Right cardiac atrium (tissue), 5 donors: ENCODE measurements at places on chromosomes 1 and 21.
A peak's percentile ranks its signal among the peaks of the same experiment; 100 is the strongest.

DNA sequence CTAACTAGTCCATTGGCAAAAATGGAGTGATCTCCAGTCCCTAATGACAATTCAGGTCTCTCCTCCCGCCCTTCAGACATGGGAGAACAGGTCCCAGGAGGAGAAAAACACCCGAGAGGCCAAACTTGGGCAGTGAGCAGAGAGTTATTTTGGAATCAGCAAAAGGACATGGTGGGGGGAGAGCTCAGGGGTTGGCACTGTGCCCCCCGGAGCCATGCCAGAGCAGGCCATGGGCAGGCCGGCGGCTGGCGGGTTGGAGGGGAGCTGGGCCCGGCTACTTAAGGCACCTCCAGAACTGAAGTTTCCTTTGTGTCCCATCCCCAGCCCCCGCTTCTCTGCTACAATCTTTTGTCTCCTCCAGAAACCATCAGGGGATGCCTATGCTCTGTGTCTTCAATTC lies 7.1 kb downstream of the LGR6 start:
- DNase-seq, result peak; percentile 81

- DNase-seq, result no peak
Measured at GRCh38 chr1:1612104-1612400, 3.2 kb upstream of the MIB2 start.

- DNase-seq, result no peak
Measured at GRCh38 chr1:242871471-242872030, 347.1 kb upstream of the PLD5 start.

- DNase-seq, result no peak
Measured at GRCh38 chr1:231951374-231951773, 324.8 kb downstream of the DISC1 start.

DNA sequence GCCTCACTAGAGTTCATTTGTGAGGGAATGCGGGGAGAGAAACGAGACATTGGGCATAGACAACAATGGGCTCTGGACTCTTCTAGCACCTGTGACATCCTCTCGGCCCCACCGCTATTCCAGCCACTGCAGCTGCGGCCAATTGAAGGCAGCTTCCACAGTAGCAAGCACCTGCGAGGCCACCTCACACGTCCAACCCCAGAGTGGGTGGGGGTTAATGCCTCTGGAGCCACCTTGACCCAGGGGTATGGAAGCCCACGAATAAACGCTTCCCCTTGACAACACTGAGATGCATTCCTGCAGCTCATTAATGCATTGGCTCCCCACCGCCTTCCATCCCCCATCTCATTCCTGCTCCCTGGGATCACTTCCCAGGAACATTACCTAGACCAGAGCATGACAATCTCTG lies 104.4 kb downstream of the GLIS1 start:
- no peak for DNase-seq

- no peak for DNase-seq
Measured at GRCh38 chr21:24939291-24939690, 668.0 kb downstream of the MRPL39 start.

- no peak for DNase-seq
Measured at GRCh38 chr1:109877776-109878175, 32.9 kb upstream of the CSF1 start.

- DNase-seq, result peak; percentile 86
Measured at GRCh38 chr1:1281533-1282321, 1.5 kb downstream of the SCNN1D start.
